ENCODE measurements at places on chromosomes 11 and 22.

GRCh38 chr11:74418509-74418895 lies 20.3 kb upstream of the PGM2L1 start:
- peak; percentile 77 for DNase-seq

DNA sequence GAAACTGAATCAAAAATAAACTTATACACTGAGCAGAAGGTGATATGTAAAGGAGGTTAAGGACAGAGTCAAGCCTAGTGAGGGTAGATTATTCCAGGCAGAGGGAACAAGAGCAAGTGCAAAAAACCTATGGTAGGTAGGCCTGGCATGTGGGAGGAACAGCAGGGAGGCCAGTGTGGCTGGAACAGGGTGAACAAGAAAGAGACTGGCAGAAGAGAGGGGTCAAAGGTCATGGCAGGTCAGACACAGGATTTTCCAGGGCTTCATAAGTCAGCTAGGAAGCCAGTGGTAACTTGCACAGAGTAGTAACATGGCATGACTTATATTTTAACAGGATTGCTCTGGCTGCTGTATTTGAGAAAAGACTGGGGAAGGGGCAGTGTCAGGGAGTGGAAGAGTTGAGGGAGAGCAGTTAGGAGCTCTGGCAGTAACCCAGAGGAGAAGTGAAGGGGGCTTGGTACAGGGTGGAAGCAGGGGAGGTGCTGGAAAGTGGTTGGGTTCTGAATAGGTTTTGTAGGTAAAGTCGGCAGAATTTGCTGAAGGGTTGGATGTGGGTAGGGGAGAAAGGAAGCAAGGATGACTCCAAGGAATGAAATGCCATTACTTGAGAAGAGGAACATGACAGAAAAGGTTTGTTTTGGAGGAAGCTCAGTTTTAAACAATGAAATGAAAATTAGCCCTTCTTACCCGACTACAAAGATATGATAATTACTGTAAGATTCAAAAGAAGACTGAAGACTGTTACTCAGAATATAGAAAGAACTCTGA lies 86.2 kb downstream of the ZNRF3 start:
- peak; percentile 57 for DNase-seq

GRCh38 chr11:61940466-61940865 lies 9.7 kb upstream of the BEST1 start:
- no peak for DNase-seq

- DNase-seq, result no peak
These were observed 28.6 kb upstream of the GAB2 start for GRCh38 chr11:78446210-78446609.

- no peak for DNase-seq
These were observed 97.6 kb downstream of the PDE3B start for GRCh38 chr11:14741195-14741594.

DNA sequence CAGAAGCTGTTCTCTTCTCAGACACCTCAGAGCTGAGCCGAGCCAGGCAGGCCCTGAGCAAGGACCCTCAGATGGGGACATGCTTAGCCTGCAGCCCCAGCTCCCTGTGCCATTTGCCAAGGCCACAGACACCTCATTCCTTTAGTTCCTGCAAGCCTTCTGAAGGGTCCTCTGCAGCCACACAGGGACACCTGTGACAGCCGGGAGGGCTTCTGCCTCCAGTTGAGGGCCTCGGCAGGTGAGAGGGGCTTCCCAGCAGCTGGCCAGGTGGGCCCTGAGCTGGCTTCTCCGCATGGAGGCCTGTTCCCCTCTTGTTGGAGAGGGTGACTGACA lies 18.2 kb downstream of the INCENP start:
- no peak for DNase-seq

GRCh38 chr11:36328966-36329673 lies 33.0 kb downstream of the PRR5L start:
- peak; percentile 28 for DNase-seq

- DNase-seq, result no peak
These were observed 2.0 kb downstream of the DAGLA start for GRCh38 chr11:61682093-61682732.

DNA sequence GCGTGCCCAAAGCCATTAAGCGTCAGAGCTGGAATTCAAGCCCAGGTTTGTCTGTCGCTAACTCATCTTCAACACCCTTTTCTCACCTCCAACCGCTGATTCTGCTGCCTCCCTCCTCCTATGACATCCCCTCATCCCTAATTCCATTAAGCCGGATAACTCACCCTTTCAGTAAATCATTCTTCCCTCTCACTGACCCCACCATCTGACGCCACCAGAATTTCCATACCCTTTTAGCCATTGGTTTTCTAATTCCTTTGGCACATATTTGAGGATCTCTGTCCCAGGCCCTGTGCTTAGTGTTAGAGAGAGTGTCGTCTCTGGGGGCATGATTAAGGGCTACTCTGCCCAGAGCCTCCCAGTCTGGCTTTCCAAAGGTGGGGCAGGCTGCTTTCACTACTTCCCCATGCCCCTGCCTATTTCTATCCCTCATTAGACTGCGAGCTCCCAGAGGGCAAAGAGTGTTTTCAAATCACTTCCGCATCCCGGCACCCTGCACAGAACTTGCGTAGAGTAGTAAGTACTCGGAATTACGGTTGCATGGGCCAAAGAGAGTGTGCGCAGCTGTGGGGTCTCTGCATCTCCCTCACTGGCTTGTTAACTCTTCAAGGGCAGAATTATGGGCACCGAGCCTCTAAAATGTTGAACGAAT lies 3.9 kb downstream of the KLHL35 start:
- DNase-seq, result no peak

- peak; percentile 96 for DNase-seq
These were observed at the start of gene ADAMTS15 for GRCh38 chr11:130448416-130449309. ADAMTS15 (plus strand) TSS chr11:130448645; CDS start chr11:130448974, 329 bp downstream.

- no peak for DNase-seq
These were observed 100.1 kb downstream of the KCNQ1OT1 start for GRCh38 chr11:2599561-2600189.

DNA sequence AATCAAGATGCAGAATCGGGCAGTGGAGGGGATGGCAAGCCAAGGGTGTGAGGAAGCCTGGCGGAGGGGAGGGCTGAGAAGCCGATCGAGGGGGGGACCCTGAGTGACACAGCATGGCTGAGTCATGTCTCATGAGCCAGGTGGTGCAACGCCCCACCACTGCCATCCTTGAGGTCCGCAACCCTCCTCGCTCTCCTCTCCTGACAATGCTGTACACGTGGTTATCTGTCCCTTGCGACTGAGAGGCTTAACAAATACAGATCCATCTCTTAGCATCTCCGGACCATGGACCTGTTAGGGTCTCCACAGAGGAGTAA lies 14.2 kb downstream of the SLC22A12 start:
- DNase-seq, result no peak

DNA sequence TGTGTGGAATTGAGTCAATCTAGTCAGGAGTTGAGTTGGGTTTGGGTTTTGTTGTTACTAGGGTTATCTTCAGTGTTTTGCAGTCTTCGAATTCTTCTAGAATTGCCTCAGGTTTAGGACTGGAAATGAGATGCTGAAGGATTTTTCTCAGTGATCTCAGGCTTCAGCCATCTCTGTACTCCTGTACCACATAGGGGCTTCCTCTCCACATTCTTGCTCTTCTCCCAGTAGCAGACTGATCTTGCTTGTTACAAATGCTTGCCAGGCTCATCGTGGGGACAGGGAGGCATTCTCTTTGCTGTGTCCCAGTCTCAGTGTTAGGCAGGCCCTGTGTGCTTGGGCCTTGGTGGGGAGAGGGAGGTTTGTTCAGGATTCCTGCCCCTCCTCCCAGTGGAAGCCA lies 96.1 kb downstream of the LRRC32 start:
- peak; percentile 66 for DNase-seq

GRCh38 chr11:16618431-16618830 lies 120.0 kb upstream of the C11orf58 start:
- DNase-seq, result no peak

DNA sequence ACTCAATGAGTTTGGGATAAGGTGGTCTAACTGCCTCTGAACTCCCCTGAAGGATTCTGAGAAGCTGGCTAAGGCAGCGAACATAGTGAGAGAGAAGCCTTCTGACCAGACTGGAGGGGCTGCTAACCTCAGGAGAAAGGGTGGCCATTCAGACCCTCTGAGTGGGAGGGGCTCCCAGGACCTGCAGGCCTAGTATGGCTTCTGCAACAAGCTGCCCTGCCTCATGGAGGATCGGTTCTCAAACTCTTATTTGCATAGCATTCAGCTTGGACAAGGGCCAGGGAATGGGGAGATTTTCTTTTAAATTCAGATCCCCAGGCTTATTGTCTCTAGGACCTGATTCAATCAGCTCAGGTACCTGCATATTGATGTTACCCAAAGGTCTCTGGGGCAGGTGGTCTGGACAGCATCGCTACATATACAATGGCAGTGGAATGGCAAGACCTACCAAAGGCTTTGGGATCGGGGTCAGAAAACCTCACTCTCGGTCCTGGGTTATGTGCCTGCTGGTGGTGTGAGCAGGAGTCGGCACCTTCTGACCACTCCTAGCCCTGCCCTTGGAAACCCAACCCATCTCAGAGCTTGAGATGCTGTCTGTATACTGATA lies 599.1 kb downstream of the BRD1 start:
- DNase-seq, result no peak

GRCh38 chr22:33030923-33031525 lies 27.2 kb downstream of the SYN3 start:
- DNase-seq, result no peak

GRCh38 chr22:16914006-16914405 lies 88.8 kb upstream of the XKR3 start:
- no peak for DNase-seq

- no peak for DNase-seq
These were observed 5.9 kb downstream of the HBG1 start for GRCh38 chr11:5243816-5244180.

GRCh38 chr11:47269829-47270305 lies at the start of gene MADD:
MADD (plus strand) TSS chr11:47270133.
- DNase-seq, result peak; percentile 88

DNA sequence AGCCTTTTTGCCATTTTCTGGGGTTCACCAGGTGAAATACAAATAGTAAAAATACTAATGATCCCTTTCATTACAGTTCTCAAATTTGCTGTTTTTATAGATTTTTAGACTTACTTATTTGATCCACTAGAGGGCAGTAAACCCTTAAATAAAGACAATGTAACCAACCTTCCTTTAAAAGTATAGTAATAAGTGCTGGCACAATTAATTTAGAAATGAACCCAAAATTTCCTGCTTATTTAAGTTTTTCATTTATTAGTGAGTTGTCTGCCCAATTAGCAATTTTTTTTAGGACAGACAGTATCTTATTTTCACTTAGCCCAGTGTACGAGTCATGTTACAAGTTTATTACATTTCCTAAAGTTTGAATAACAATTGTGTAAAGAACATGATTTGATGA lies 4.7 kb downstream of the DDIAS start:
- peak; percentile 29 for DNase-seq

GRCh38 chr11:76074148-76075095 lies 131.9 kb downstream of the WNT11 start:
- DNase-seq, result peak; percentile 8

- peak; percentile 46 for DNase-seq
These were observed 16.1 kb downstream of the C2CD3 start for GRCh38 chr11:74154620-74155281.

DNA sequence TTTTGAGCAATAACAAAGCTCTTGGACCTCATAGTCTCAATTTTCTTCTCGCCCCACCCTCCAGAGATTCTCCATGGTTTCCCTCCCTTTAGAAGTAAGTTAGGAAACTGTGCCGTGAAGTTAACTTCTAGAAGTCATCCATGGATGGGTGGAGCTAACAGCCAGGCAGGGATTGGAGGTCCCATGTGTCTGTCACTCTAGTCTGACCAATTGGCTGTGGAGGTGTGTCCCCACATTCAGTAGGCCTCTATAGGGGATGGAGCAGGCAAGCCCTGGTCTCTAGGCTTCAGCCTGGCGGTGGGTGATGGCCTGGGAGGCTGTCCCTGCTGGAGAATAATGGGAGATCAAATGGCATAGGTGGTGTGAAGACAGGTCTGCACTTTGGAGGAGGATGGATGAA lies 50.7 kb downstream of the TP53I11 start:
- peak; percentile 49 for DNase-seq

DNA sequence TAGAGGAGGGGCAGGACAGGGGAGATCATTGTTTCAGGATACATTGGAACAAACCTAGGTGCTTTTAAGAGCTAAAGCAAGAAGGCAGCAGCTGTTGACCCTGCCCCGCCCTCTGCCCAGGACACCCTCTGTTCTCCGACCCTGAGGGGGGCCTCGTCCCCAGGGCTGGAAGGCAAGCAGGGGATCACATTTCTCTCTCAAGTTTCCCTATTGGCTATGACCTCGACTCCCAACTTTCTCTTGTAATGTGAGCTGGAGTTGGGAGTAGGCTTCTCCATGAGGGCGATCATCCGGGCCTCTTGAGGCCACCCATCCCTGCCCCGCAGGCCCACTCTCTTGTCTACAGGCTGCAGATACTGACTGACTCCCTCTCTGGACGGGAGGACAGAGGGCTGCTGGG lies 37.7 kb downstream of the DSCAML1 start:
- DNase-seq, result no peak

GRCh38 chr11:115238086-115238485 lies 266.1 kb downstream of the CADM1 start:
- no peak for DNase-seq

DNA sequence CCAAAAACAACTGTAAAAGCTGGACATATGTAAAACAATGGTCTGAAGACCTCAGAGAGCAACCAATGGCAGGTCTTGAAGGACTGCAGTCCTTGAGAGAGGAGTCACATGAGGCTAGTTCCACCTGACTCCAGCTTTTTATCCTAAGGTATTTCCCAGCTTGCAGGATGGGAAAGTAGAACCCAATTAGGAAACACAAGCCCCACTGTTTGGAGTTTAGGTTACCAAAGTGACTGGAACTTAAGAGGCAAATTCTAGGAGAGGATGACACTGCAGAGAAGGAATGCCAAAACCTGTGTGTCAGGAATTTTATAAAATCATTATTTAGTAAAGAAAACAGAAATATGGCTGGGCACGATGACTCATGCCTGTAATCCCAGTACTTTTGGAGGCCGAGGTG lies 18.4 kb downstream of the OR2AT4 start:
- no peak for DNase-seq

- DNase-seq, result no peak
These were observed 196.3 kb upstream of the CADM1 start for GRCh38 chr11:115700496-115700895.

GRCh38 chr11:71476031-71476430 lies 23.0 kb downstream of the NADSYN1 start:
- DNase-seq, result no peak

DNA sequence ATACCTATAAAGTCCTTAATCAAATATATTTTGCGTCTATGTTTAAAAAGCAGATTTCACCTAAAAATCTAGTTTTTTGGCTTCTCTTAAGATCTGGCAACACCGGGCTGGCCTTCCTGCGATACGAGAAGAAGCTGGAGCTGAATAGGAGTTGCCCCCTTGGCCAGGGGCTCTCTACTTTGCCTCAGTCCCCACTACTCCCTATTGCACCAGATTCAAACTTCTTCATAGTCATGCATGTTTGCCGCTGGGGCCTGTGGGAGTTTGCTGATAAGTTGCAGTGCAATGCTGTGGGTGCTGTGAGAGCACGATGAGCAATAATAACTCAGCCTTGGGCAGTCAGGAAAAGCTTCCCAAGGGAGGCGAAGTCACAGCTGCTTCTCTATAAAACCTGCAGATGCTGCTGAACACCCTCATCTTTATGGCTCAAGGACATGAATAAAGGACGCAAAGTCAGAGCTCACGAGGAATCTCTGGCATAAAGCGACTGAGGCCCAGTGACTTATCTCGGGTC lies 15.2 kb upstream of the EIF3D start:
- no peak for DNase-seq

- no peak for DNase-seq
These were observed 788 bp downstream of the MUC6 start for GRCh38 chr11:1035577-1036283.

GRCh38 chr22:25403811-25404471 lies 160.5 kb upstream of the GRK3 start:
- DNase-seq, result peak; percentile 54

Data from astrocyte of the hippocampus (primary cell).